ENCODE measurements at places on chromosomes 3 and 15.

GRCh38 chr3:15636028-15636709 lies 34.6 kb downstream of the BTD start:
- no peak for DNase-seq

DNA sequence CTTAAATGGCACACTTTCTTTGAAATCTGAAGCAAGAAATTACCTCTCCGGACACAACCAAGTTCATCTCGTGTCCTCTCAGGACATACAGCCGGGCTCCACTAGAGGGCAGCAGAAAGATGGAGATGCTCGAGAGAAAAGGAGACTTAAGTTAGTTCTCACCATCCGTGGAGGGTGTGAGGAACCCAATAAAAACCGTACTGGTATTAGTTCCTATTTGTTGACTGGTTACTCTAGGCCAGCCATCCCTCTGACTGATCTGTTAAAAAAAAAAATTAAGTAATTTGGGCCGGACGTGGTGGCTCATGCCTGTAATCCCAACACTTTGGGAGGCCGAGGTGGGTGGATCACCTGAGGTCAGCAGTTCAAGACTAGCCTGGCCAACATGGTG lies 7.9 kb upstream of the CYP11A1 start:
- DNase-seq, result peak; percentile 89

GRCh38 chr3:52432225-52432624 lies 12.7 kb downstream of the SEMA3G start:
- DNase-seq, result peak; percentile 51

DNA sequence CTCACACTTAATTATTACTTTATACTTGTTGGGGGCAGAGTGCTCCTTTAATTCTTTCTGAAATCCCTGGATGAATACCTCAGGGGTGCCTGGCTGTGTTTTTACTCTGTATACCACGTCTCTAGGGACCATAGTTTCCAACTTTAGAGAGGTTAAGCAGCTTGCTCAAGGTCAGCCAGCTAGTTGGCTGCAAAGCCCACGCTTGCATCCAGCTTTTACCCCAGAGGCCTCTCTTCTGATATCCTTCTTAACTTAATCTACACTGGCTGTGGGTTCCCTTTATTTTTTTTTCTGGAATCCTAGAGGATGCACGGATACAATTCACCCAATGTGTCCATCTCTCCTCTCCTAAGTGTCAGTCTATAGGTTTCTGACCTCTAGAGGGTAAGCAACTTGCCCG lies 1.4 kb downstream of the PDZRN3 start:
- no peak for DNase-seq

- no peak for DNase-seq
Measured at GRCh38 chr3:187136936-187137335, 2.4 kb downstream of the RPL39L start.

GRCh38 chr3:69137005-69137404 lies 14.6 kb upstream of the LMOD3 start:
- no peak for DNase-seq

DNA sequence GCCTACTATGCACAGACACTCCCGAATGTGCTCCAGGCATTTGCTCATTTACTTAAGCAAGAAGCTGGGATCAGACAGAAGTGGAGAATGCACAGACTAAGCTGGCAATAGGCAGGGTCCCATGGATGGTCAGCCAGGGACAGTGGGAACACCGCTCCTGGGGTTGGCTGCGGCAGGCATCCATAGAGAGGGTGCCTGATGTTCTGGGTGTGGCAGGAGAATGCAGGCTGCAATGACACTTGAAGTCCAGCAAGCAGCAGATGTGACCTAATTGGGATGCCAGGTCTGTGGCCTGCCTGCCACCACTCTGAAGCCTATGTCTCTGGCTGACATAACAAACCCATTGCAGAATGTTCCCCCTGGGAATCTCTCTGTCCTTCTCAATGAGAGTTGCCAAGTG lies 40.2 kb upstream of the SLC6A11 start:
- DNase-seq, result peak; percentile 39

DNA sequence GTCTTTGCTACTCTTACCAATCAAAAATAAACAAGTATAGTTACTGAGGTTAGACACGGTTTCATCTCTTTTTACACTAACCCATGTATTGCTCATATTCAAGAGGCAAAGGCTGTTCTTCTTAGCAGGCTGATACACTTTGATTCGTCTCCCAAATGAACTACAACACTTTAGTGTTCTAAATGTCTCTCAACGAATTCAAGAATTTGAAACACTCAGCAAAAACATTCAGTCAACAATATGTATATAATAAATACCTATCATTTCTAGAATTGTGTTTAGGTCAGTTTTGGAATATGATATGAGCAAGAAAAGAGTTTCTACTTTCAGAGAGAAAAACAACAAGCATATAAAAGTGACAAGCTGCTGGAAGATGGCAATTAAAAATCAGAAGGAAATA lies 669.6 kb upstream of the DPPA4 start:
- no peak for DNase-seq

GRCh38 chr15:71083349-71083748 lies 31.9 kb upstream of the THSD4 start:
- DNase-seq, result no peak

DNA sequence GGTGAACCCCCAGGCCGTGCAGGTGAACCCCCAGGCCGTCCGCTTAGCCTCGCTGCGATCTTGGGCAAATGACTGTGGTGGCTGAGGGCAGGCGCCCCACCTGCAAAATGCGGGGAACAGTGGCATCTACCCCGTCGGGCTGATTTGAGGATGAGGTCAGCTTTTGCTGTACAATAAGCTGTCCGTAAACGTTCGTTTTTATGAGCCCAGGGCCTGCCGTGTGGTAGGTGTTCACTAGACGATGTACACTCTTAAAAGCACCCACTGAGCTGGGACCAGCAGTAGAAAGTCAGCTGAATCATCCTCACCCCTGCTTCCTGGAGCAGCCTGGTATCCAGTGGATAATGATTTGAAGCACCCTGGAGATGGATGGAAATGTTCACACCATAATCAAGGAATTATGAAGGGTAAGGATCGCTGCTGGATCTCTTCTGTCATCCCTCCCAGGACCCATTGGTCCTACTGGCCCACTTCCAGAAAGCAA lies 943 bp upstream of the PCSK6 start:
- no peak for DNase-seq

DNA sequence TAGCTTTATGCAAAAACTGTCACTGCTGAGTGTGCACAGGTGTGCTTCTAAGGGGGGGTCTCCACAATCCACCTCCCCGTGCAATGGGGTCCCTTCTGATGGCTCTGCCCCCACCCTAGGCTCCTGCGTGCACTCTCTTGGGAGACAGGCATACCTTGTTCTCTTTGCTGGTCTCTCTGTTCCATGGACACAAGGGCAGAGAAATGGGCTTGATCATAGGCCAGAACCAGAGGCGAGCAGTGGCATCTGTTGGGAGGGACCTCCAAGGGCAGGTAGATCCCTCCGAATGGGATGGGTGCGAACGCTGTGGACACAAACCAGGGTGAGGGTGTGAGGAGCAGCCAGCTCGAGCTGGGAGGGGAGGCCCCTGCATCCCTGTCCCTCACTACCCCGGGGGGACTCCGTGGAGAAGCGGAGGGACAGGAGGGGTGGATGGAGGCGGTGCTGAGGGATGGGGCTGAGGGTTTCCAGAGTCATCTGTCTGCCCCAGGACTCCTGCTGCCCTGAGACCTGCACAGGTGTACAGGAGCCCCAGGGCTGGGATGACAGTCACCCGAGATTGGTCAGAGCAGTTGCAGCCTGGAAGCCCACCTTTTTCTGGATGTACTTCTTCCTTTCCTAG lies 175.0 kb downstream of the KLF13 start:
- no peak for DNase-seq

DNA sequence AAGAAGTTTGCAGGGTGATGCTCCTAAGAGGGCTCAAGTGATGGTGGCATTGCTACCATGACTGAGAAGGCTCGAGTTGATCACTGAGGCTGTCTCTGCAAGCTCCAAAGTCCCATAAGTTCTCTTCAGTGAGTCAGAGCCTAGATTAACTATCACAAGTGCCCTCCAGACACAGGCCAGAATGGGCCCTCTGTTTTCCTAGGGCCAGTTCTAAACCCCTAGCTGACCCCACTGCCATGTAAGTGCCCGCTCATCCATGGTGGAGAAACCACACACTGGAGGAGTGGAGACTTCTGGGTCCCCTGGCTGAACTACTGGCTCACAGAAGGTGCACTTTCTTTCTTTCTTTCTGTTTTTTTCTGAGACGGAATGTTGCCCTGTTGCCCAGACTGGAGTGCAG lies 87.6 kb upstream of the WNT5A start:
- no peak for DNase-seq

DNA sequence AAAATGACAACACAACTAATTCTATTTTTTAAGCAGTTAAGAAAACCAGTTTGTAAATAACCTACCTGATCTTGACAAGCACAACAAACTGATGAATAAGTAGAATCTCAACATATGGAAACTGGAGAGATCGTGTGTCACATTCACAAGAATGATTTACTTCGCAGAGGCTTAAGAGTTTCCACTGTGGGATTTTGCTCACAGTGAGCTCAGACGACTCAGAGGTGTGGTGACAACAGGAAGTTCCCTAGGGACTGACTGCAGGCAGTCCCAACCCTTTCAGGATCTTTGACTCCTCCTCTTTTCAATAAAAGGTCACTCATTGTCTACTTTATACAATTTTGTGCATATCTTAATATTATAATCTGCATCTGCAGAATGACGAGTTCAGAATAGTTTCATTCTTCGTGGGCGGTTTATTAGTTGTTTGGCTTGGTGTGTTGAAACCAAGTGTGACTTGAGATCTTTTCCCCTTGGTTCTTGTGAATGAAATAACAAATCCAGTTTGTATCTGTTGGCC lies at the start of gene LIPH:
Gene LIPH, minus strand, starts transcription at position 231 of the 520 bp plus-strand sequence. Its CDS starts 117 bp downstream, at position 114.
- no peak for DNase-seq

DNA sequence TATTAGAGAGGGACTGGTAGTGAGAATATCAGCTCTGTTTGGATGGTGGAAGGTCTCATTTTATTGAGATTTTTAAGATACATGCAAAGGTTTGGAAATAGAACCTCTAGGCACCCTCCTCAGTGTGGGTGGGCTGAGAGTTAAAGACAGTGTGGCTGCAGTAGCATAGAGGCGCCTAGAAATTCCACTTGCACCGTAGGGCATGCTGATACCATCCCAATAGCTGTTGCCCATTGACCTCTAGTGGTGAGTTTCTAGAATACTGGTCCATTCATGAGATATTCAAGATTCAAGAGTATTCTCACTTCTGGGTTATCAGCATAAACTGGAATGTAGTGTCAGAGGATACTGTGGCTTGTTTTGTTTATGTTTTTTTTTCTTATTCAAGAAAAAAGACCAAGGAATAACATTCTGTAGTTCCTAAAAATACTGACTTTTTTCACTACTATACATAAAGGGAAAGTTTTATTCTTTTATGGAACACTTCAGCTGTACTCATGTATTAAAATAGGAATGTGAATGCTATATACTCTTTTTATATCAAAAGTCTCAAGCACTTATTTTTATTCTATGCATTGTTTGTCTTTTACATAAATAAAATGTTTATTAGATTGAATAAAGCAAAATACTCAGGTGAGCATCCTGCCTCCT lies 87.2 kb downstream of the TGFBR2 start:
- DNase-seq, result no peak

DNA sequence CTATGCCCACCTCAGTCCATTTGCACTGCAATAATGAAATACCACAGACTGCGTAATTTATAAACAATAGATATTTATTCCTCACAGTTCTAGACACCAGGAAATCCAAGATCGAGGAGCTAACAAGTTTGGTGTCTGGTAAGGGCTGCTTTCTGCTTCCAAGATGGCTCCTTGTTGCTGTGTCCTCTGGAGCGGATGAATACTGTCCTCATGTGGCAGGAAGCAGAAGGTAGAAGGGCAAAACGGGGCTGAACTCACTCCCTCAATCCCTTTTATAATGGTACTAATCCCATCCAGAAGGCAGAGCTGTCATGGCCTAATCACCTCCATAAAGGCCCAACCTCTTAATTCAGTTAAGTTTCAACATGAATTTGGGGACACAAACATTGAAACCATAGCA lies 75.3 kb downstream of the P2RY1 start:
- DNase-seq, result no peak

DNA sequence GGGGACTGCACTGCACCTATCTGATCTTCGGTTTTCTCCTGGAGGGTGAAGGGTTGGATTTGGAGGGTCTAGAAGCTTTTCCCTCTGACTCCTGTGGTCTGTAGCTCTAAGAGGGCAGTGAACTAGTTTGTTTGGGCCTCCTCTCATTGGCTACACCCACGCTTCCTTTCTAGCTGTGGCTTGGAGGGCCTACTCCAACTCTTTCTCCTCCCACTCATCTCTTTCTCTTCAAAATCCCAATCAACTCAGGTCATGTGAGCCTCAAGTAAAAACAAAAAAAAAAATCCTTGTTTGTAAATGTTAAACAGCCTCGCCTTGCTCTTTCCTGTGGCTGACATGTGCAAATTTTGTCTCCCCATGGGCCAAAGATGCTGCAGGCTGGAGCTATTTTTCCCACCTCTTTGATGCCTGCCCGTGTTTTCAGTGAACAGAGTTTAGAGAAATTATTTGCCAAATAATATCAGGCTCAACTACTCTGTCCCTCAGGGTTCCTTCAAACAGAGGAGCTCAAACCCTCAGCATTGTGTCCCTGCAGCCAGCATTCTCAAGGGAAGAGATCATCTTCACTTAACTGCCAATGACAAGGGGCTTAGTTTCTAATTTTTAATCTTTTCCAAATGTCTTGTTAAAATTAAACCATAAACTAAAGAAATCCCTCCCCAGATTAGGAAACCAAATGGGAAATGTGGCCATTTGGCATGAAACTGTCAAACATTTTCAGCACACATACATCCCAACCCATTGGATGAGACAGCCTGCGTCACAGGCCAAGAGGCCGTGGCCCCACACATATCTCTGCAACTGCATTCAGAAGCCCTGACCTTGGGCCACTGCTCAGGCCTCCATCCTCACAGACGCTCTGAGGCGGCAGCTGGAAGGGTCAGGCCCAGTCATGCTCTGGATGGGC lies 114.8 kb upstream of the THBS1 start:
- no peak for DNase-seq
